ENCODE measurements at places on chromosomes 7 and 10.

DNA sequence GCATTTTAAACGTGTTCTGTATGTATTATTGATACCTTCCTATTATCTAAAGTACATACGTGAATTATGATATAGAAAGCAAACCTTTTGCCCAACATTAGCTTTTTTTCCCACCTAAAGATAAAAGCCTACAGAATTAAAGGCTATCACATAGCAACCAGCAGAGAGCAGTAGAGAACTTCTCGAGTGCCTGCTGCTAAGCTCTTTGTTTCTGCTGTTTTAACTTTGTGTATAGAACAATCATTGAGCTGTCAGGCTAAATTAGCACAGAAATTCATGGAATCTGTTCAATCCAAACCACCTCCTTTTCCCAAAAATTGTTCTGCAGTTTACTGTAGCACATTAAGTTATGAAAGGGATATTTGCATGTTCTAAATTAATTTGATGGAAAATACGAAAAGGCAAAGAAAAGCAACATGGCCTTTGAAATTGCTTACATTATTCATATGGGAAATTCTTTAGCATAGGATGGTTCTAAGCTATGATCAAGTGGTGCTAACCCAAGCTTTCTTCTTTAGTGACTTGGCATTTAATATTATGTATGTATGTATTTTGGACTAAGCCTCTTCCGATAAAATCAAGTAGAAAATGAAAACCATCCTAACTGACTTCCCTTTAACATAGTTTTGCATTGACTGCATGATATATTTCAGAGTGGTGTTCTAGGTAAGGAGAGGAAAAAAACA is 1288.5 kb downstream of the GATA3 start:
- no peak for DNase-seq

DNA sequence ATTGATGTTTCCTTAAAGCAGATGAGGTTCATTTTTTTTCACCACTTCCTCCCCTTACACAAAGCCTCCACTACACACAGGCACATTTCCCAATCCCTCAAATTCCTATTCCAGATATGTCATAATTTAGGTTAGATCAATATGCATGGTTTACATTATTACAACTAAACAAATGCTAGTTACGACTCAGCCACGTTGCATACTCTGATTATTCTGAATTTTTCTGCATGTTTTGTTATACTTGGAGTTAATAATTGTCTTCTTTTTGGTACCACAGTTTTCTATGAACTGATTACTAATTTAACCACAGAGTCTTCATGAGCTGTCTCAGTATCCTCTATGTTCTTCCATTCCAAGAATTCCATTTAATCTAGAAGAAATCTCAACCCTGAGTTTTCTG is 4.4 kb upstream of the BICC1 start:
- DNase-seq = no peak

GRCh38 chr7:91089382-91089963 is 174.8 kb upstream of the FZD1 start:
- peak; percentile 6 for DNase-seq

- DNase-seq = no peak
Measured at GRCh38 chr10:80194373-80195045, 10.8 kb downstream of the ANXA11 start.

DNA sequence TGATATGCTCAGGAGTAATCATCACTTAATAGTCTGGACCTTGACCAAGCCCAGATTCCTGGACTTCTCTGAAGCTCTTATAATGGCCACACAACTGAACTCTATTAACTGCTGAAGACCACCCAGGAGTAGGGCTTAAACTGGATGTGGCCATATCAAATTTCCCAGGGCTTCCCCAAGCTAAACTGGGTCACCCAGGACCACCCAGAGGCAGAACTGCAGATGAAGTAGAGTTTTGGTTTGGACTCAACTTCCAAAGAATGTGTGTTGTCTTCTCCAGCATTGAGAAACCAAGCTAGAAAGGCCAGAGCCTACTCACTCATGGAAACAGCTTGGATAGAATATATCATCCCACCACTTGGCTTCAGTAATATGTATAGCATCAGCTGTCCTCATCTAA is 358.2 kb upstream of the MEOX2 start:
- DNase-seq = no peak

DNA sequence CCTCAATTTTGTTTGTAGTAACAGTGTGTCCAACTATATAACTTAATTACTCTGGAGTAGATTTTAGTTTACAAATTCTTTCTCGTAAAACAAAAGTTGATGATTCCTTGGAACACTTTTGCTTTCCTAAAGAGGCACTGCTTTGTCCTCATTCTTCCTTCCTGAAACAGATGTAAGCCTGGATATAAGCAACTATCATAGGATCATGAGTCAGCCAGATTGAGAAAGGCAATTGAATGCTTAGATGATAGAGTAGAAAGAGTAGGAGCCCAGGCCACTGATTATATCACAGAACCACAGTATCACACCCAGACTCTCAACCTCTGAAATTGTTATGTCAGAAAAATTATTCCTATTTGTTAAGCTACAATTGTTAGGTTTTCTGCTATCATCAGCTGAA is 69.9 kb downstream of the TMEM106B start:
- DNase-seq = no peak

DNA sequence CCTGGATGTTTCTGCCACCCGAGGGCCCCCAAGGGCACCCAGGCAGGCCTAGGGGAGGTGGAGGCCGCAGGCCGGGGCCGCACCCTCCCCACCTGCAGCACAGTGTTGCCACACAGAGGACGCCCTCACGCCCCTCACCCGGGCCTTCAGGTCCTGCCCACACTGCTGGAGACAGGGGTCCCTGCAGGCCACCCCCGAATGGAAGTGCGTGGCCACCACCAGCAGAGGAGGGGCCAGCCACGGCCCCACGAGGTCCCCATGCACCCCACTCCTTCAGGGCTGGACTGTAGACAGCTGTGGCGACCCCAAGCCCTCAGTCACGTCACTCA is 35.4 kb downstream of the ADAP1 start:
- DNase-seq = no peak

DNA sequence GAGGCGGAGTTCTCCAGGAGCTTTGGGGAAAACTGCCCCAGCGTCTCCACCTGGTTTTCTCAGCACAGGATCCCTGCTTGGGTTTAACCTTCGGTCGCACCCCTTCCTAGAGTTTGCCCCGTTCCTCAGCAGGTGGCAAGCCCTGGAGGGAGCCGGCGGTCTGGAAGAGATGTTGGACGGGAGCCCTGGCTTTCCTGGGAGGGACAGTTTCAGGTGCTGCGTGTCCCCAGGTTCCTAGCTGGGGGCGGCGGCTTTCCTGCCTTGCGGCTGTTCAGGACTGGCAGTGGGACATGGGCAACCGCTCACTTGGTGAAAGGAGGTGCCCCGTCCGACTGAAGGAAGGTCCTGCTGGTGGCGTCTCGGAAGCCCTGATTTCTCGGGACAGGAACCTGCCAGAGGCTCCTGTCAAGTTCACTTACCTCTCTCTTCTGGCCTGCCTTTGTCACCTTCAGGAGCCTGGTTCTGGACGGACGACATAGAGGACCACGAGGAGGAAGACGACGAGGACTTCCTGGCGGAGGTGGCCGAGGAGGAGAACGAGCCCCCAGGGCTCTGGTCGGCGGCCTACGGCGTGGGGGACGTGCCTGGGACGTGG is 14.8 kb downstream of the ZNF316 start:
- no peak for DNase-seq

DNA sequence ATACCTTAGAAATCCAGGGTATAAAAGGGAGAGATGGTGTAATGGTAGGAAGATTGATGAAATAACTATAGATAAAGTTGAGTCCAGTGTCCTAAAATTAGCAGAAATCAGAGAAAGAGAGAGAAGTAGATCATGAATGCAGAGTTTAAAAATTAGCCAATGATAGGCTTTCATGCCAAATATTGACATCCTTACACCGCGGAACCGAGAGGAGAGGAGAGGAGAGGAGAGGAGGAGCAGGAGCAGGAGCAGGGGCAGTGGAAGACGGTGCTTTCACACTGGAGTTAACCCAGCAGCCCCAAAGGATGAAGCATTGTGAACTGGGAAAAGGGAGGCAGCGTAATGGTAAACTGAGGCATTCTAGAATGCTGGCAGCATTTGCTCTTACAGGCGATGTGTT is 34.2 kb upstream of the LAMB4 start:
- no peak for DNase-seq

DNA sequence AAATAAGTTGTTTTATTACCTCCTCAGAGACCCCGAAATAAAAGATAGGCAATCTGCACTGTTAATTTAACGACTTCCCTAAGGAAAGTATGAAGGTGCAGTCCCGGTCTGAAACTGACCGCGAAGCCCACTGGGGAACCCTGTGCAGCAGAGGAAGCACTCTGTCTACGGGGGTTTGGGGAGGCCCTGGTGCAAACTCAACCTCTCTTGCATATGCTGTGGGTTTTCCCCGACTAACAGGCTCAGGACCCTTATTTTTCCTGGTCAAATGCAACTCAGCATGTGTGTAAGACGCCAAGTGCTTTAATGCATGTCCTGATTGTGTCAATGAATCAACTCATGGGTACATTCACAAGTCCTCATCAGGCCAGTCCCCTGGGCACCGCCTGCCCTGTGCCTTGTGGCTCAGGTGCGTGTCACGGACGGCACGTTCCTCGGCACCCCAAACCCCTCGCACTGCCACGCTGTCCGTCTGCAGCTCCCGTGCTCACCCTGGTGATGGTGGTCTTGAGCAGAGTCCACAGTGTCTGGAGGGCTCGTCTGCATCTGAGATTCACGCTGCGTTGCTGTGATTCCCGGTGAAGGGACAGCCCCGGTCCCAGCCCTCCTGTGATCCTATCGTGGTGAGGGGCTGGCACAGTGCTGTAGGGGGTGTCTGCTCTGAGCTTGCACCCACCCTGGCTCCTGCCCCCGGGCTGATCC is 33.8 kb downstream of the JAKMIP3 start:
- no peak for DNase-seq

DNA sequence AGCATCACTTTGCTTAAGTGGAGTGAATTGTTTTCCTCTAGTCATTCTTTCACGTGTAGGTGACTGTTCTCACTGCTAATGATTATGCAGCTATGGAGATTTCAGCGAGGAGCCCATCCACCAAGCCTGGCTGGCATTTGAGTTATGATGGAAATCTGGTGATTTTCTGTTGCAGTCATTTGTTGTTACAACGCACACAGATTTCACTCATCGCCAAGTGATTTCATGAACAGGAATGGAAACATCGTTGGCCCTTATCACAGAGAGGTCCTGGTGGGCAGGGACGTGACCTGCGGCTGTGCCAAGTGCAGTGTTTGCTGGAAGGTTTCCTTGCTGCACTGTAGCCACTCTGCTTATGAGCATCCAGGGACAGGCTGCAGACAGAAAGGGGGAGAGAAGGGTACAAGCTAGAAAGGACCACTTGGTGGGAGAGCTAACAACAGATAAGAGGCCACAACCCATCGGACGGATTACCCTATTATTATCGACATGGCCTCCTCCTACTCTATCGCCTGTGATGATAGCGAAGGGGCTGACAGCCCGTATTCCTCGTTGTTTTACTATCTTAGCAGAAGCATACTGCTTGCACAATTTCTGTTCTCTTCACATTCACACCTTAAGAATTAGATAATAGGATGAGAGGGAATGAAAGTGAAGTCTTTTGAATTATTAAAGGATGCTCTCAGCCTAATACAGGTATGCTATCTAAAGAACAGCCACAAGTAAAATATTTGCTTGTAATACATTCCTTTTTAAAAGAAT is 99.0 kb upstream of the PITRM1 start:
- DNase-seq = no peak

GRCh38 chr10:7795605-7796004 is 7.6 kb downstream of the ATP5F1C start:
- DNase-seq = no peak

GRCh38 chr7:4734587-4735345 is 40.7 kb upstream of the AP5Z1 start:
- no peak for DNase-seq
